NCI-H69 (cell line): ENCODE measurements at places on chromosomes 12 and 14.

DNA sequence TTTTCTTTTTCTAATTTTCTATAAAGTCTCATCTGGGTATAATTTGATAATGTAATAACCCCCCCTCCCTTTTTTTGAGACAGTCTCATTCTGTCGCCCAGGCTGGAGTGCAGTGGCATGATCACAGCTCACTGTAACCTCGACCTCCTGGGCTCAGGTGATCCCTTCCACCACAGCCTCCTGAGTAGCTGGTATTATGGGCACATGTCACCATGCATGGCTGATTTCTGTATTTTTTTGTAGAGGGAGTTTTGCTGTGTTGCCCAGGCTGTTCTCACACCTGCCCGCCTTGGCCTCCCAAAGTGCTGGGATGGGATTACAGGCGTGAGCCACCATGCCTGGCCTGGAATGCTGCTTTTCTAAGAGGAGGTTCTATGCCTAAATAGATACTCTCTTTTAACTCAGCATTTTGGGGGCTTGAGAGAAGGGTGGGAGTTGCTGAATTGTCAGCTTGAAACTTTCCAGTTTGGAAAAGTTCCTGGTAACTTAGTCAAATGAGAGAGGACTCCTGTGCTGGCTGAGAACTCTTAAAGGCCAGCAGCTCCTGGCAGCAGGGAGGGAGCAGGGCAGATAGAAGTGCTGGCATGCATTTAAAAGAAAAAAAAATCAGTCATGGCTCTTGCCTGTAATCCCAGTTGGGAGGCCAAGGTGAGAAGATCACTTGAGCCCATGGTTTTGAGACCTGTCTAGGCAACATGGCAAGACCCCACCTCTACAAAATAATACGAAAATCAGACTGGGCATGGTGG lies 13.0 kb downstream of the NUDT4 start:
- DNase-seq: no peak

- DNase-seq: peak; percentile 24
These were observed 167.8 kb upstream of the HIF1A start for GRCh38 chr14:61527325-61528100.

DNA sequence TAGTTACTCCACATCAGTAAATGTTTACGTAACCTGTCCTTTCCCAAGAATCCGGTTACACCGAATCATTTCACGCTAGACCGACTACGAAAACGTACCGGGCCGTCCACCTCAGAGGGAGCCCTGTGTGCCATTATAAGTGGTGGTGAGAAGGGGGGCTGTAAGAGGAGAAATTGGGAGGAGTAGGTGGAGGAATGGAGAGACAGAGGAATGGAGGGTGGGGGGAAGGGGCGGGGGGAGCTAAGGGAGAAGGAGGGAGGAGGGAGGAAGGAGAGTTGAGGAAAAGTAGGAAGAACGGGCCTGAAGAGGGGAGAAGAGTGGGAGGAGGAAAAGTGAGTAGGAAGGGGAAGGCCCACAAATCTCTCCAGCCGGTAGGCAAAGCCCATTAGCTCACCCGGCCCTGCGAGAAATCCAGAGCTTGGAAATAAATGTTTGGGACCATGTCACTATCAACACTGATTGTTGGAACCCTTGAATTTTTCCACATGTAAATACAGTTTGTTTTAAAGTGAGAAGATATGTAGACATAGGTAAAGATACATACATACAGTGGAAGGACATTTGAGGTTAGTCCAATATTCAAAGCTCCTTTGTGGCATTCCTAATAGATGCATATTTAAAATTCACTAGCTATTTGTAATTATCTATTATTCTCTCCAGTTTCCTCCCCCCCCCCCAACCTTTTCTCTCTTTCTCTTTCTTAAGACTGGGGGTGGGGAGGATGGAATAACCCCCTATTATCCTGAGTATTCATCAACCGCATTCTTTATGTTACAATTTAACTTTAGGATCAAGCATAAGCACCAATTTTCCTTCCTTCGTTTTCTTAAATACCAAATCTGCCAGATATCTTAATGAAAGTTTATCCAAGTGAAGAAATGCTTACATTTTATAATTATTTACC lies 2.1 kb upstream of the FOXG1 start:
- peak; percentile 97 for DNase-seq

DNA sequence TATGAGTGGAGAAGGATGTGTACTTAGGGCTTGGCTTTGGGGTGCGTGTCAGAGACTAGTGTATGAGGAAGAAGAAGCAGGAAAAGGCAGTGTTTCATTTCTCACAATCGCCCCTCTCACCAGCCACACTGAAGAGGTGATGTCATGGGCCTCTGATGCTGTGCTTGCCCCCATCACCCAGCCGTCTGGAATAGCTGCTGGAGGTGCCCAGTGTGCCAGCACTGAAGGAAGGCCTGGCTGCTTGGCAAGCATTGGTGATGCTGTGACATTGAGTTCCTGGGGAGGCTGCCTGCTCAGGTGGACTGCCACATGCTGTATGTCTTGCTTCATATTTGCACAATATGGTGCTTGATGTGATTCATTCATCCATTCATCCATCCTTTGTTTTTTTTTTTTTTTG lies 56.2 kb downstream of the CRADD start:
- DNase-seq: peak; percentile 97

DNA sequence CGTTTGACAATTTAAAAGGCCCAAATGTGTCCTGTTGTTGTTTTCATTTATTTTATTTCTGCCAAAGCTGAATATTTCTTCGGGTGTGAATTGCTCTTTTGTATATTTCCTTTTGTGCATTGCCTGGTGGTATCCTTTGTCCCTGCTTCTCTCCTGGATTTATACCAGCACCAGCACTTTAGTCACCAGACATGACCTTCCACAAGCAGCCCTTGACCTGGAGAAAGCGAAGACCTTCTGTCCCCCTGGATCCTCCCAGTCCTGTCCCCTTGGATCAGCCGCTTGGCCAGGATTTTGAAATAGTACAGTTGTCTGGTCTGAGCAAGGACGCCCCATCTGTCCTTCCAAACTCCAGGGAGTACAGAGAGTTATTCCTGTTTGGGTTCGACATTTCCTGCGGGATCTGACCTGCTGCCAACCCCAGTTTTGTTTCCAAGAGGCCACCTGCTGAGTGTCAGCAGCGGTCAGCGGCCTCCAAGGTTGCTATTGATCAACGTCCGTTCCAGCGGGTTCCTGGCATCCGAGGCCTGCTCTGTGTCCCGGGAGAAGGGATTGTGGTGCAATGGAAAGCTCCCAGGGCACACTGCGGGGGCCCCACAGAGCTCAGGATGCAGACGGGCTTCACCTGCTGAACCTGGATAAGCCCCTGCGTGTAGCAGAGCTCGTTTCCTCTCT lies 45.1 kb upstream of the CHGA start:
- no peak for DNase-seq

DNA sequence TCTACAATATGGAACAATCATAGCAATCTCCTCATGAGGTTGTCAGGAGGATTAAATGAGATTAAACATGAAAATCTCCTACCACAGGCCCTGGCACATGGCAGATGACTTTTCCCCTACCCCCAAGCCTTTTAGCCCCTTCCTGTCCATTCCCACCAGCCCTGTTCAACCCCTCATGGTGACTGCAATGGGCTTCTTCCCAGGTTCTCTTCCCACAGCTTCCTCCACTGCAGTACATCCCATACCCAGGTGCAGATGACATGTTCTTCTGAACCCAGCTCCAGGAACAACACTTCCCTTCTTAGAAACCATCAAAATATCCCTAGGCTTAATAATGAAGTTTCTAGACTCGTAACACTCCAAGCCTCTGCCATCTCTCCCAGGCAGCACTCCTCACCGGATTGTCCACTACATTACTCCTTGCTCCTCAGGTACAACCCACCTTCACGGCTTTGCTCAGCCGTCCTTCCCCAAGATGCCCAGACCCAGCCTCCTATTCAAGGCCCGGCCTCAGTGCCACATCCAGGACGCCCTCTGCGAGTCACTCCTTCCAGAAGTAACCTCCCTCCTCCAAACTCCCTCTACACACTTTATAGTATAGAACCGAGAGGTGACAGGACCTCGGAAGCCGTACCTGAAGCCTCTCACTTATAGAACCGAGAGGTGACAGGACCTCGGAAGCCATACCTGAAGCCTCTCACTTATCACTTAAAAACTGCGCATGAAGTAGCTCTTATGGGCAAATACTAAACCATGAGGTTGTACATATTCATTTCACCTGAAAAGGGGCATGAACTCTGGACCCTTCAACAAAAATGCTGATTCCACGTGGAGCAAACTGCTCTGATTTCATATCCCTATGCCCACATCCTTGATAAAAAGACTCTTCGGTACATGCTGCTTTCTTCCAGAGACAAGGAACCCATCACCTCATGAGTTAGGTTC lies 1.5 kb downstream of the CRACR2A start:
- no peak for DNase-seq

DNA sequence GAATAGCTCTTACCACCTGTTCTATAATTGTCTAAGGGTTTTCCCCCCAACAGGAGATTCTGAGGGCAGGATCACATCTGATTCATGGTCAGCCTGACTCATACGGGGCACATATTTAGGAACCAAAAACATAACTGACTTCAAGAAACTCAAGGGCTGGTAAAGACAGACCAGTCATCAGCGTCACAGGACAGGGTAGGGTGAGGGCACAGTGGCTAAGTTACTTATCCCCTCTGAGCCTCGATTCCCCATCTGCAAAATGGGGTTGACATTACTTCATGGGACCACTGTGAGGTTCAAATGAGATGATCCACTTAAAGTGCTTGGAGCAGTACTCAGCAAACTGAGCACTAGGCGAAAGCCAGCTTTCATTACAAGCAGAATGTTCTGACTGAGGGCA lies 606 bp downstream of the CINP start:
- DNase-seq: no peak

GRCh38 chr14:88421286-88421685 lies 35.8 kb downstream of the SPATA7 start:
- no peak for DNase-seq

GRCh38 chr12:114936148-114937079 lies 252.4 kb upstream of the TBX3 start:
- DNase-seq: no peak

- no peak for DNase-seq
These were observed 110.6 kb downstream of the BMP4 start for GRCh38 chr14:53845813-53846693.

- DNase-seq: no peak
These were observed 364.3 kb upstream of the DDHD1 start for GRCh38 chr14:53517270-53517960.

- DNase-seq: no peak
These were observed 477.6 kb downstream of the DPF3 start for GRCh38 chr14:72416081-72416849.

DNA sequence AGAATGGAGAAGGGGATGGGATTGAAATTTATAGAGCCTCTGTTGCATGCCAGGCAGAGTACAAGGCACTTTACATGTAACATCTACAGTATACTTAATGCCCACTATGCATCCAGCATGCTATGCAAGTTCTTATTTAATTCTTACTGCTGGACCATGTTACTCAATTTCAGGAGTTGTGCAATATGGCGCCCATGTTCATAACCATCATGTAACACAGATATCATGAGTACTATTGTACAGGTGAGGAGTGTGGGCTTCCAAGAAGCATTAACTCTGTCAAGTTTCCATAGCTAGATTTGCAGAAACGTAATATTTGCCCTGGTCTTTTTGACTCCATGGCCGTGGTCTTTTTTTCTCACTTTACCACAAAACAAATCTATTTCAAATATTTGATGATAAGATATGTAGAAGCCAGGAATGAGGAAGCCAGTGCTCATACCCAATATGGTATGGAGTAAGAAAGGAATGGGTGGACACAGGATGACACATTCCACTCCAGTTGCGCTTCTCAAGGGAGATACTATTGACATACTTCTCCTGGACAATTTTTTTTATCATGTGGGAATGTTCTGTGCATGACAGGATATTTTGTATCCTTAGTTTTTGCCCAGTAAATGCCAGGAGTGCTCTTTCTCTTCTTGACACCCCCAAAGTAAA lies 191.8 kb downstream of the C12orf75 start:
- DNase-seq: no peak

GRCh38 chr12:79959484-79959883 lies 24.6 kb upstream of the PPP1R12A start:
- no peak for DNase-seq

DNA sequence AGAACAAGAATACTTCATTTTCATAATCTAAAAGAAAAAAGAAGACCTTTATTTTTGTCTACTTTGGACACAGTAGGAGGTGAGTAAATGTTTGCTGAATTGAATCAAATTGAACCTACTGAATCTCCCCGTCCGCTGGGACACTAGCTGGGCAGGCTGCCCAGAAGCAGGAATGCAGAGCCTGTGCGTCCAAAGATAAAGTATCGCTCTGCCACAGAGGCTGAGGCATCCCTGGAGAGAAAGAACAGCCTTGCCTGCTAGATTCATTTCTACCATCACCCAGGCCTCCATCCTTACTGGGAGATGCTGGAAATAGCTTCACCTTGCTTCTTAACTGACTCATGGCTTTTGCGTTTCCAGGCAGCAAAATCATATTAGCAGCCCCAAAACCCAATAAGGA lies 64.1 kb upstream of the TSPAN11 start:
- DNase-seq: peak; percentile 99

DNA sequence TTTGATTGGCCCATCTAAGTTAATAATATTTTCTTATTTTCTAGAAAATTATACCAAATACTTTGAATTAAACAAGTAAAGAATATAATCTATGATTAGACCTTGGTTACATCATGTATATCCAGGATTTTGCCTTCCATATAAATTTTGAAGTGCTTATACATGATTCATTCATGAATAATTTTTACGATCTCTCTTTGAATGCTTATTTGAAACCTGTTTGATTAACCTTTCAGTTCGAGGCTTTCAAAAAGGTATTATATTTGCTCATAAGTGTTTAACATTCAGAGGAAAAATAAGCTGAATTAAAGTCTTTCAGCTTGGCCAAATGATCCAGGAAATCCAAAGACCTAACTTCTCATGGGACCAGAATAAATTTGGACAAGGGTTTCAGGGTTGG lies 495.2 kb upstream of the GARIN6 start:
- peak; percentile 16 for DNase-seq

DNA sequence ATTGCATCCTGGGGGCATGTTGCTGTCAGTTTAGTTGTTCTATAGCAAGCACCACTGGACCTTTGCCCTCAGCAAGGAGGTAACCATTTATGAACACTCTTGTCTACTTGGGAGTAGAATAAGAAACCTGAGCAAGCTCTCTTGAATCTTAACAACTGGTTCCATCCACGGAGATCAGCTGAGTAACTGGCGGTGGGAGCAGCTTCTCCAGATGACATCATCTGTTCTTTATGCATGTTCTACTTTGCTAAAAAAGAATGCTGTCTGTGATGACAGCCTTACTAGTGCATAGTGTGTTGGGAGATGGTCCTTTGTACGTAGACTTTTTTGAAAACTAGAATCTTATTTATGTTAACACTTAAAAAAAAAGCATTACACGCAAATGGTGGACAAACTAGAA lies 17.7 kb downstream of the SLC4A8 start:
- DNase-seq: peak; percentile 25

GRCh38 chr12:127150956-127151355 lies 1116.0 kb upstream of the TMEM132C start:
- no peak for DNase-seq
